ENCODE measurements at places on chromosomes 7 and 10.

GRCh38 chr7:143263266-143264195 lies at the start of gene GSTK1:
TSS of gene GSTK1 (plus strand) at chr7:143263441. CDS start at chr7:143263514, 73 bp downstream.
- peak; percentile 67 for DNase-seq

DNA sequence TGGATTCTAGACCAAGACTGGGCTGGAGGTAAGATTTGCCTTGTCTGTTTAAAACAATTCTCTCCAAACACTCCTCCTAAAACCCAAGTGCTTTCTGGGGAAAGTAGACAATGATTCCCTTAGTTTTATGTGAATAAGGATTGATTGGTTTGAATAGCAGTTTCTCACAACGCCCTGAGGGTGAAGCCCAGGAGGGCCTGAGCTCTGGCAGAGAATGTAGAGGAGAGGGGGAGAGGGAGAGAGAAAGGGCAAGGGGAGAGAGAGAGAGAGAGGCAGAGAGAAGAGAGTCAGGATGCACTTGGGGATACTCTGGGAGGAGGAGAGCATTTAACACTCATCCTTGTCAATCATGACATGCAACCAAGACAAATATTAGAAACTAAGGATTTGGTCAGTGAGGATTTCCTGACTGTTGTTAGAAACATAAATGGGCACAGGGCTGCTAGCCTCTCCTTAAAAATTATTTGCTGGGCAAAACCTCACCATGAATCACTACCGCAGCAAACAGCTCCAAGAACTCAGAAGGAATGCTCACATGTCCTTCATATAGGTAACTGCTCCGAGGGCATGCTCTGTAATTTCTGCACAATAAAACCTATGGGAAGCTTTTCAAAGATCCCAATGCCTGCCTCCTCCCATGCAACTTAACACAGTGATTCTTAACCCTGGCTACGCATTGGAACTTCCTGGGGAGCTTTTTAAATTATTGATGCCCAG lies 55.2 kb upstream of the RAPGEF5 start:
- no peak for DNase-seq

DNA sequence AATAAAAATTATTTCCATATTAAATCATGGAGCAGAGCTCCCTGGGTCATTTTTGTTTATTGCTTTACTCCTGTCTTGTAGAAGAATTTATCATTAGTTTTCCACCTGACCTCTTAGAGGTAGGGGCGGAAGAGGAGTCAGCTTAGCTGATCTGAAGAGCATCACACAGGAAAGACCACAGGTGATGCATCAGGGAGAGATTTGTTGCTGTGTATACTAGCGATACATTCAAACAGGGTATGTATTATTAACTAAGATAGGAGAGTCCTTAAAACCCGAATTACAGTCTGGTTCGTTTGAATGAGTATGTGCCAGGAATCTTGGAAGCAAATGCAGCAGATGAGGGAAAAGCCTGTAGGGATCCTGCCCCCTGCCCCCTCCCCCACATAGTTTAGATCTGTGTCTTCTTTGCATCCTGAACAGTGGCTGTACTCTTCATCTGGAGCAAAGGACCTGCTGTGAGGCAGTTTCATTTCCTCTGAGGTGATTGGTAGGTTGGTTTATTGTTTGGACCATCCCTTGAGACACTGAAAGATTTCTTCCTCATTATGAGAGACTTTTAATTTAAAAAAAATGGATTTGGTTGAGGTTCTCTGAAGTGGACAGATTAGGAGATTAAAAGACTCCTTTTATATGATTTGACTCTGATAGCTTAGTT lies 177.0 kb downstream of the SND1 start:
- DNase-seq, result no peak

DNA sequence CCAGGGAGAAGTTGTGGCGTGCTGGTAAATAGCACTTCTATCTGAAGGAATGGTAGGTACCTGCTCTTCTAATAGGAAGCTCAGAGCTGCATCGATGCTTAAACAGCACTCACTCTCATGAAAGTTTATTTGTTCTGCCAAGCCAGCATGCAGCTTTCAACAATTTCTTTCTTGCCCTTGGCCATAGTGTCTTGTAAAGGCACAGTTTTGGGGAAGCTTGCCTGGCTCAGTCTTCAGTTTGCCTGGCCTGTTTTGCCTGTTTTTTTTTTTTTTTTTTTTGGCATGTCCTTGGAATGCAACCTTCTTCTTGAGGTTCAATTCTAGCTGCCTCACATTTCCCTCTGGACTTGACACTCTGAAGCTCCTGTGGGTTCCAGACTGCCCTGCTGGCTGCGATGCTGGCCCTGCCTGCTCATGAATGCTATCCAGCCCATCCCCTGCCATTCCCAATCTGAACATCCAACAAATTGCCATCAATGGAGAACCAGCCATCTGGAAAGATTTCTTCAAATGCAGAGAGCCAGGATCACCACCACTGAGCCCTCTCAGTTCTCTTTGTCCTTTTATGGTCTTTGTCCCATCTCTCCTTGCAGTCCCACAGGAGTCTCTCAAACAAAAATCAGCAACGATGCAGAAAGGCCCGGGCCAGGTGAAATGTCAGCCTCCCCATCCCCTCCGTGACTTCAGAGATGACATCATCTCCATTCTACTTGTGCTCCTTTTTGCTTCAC lies 133.9 kb downstream of the ANLN start:
- DNase-seq, result no peak

GRCh38 chr10:101485681-101486554 lies 102.1 kb downstream of the POLL start:
- peak; percentile 70 for DNase-seq

Data from fibroblast of lung (primary cell).